Prostate gland (tissue), 2 donors: ENCODE measurements at places on chromosomes 11 and 22. TPM values are rescaled to one million over a fixed set of nuclear protein-coding genes. Genes with fewer than 3 reads are reported as not detected.

GRCh38 chr22:48475661-48476345 lies 1351.9 kb downstream of the BRD1 start:
- DNase-seq: no peak
- no peaks in the 10 kb centered on the region for H3K4me1 ChIP-seq
- no peak overlapping the region for H3K4me3 ChIP-seq
- no peak overlapping the region for H3K27ac ChIP-seq
- H3K27me3 ChIP-seq: no peaks in the 10 kb centered on the region

DNA sequence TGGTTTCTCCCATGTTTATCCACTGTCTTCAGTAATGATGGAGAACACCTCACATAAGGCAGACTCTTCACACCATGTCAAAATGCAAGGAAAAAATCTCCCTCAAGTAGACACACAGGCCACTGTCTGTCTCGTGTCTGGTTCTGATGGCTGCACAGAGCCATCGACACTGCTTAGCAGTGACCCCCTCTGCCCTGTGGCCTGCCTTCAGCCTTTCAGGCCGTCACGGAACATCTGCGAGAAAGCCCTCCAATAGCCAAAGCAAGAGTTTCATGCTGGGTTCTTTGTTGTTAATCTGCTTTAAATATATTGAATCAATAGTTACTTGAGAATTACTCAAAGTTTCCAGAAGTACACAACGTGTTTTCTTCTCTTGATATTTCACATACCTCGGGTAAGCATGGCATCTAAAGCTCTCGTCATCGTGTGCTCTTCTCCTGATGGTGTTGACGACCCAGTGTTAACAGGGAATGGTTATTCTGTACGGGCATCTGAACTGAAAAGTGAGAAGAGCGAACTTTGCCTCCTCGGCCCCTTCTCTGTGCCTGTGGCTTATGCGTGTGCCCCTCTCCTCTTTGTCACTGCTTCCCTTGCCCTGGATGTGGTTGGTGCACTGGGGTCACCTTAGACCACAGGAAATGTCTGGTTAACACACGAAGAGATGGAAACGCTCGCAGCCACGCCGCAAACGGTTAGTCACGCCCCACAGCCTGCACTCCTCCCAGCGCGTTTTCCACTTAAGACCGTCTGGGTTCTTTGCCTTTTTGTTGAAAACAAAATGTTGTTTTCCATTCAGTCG lies 33.4 kb upstream of the CTTN start:
- no peak overlapping the region for H3K4me3 ChIP-seq
- no peaks in the 10 kb centered on the region for H3K4me1 ChIP-seq
- no peak for DNase-seq
- no peaks in the 10 kb centered on the region for H3K36me3 ChIP-seq
- H3K27ac ChIP-seq: no peak overlapping the region

- no peak overlapping the region for H3K4me3 ChIP-seq
- no peak overlapping the region for H3K27ac ChIP-seq
- H3K4me1 ChIP-seq: no peaks in the 10 kb centered on the region
- DNase-seq: peak; percentile 6
These were observed 73.1 kb upstream of the CLMP start for GRCh38 chr11:123268156-123268555.

DNA sequence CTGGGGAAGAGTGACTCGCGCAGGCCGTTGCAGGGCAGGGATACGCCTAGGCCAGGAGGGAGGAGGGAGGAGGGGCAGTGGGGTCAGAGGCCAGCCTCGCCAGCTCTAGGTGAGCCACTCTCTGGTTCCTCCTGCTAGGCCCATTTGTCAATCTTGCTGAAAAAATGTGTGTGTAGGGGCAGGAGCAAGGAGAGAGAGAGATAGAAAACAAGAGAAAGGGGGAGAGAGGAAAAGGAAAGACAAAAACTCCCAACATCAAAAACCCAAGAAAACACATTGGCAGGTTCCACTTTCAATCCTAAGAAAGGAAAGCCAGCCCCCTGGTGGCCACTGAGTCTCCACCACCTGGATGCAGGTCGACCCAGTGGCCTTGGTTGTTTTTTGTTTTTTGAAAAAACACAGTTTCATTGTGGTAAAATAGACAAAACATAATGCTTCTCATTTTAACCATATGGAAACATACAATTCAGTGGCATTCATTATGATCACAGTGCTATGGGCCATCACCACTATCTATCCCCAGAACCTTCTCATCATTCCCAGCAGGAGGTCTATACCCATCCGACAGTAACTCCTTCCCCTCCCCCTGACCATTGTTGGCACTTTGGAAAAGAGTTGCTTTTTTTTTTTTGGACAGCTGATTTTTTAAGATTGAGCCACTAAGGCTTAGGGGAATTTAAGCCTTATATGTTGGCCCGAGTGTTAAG lies 10.9 kb downstream of the OMP start:
- H3K27ac ChIP-seq: no peak overlapping the region
- DNase-seq: no peak
- H3K36me3 ChIP-seq: no peaks in the 10 kb centered on the region
- H3K4me1 ChIP-seq: no peaks in the 10 kb centered on the region

GRCh38 chr11:73280626-73281025 lies 8.5 kb downstream of the P2RY6 start:
- no peaks in the 10 kb centered on the region for H3K36me3 ChIP-seq
- H3K4me3 ChIP-seq: no peak overlapping the region
- no peaks in the 10 kb centered on the region for H3K4me1 ChIP-seq
- no peak for DNase-seq
- no peaks in the 10 kb centered on the region for H3K27me3 ChIP-seq

DNA sequence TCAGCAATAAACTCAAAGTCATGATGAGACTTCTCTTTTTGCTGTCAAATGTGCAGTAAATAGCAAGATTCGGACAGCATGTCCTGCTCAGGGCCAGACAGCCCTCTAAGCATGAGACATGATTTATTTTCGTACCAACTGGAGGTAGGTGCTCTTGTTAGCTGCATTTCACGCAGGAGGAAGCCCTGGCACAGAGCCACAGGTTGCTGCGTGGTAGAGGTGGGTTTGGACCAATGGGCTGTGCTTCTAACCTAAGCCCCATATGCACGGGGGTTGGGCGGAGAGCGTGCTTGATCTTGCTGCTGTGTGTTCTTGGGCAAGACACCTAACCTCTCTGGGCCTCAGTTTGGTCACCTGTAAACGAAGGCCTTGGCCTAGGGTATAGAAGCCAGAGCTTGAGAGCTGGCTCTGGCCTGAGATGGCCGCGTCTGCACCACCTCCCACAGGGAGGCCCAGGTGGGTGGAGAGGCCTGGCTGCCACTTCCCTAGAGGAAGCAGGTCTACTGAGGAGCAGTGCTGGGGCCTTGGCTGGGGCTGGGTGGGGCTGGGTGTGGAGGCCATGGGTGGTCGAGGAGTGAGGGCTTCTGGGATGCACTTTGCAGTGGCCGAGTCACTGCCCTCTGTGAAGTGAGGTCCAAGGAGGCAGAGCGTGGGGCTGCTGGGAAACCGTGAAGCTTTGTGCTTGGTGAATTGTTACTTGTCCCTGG lies 38.5 kb upstream of the GRAMD4 start:
- H3K4me3 ChIP-seq: no peak overlapping the region
- no peak overlapping the region for H3K27ac ChIP-seq
- H3K27me3 ChIP-seq: no peaks in the 10 kb centered on the region
- no peaks in the 10 kb centered on the region for H3K4me1 ChIP-seq
- H3K36me3 ChIP-seq: no peaks in the 10 kb centered on the region
- no peak for DNase-seq

DNA sequence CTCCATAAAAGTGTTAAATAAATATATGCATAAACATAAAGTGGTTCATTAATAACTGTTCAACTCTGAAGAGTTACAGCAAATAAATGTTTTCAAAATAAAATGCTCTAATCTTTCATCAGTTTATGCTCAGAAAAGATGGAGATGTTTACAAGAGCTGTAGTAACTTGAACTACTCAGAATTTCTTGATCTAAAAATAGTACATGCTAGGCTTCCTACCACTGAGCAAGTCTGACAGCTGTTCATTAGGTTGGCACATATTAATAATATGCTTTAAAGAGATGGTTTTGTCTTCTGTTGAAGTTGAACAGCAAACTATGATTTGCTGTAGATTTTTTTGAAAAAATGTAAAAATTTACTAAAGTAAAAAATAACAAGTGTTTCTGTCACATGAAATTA lies 10.8 kb upstream of the SLN start:
- H3K27ac ChIP-seq: no peak overlapping the region
- H3K4me1 ChIP-seq: no peaks in the 10 kb centered on the region
- no peaks in the 10 kb centered on the region for H3K27me3 ChIP-seq
- no peak for DNase-seq
- H3K36me3 ChIP-seq: no peaks in the 10 kb centered on the region

DNA sequence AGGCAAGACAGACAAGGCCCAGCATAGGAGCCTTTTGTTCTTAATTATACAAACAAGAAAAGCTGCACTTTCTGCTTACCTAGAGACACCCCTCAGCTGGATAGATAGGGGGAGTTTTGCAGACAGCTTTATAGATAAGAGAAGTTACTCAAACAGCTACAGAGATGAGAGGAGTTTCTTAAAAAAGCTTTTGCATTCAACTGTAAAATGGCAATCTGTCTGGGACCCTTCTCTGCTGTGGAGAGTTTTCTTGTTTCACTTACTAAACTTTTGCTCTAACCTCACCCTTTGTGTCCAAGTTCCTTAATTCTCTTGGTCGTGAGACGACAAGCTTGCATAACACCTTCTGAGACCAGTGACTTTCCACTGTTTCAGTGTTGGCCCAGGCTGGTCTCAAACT lies 103.8 kb upstream of the CHORDC1 start:
- H3K36me3 ChIP-seq: no peaks in the 10 kb centered on the region
- no peak for DNase-seq
- H3K4me3 ChIP-seq: no peak overlapping the region
- no peak overlapping the region for H3K27ac ChIP-seq
- no peaks in the 10 kb centered on the region for H3K27me3 ChIP-seq

The ART5 gene
- total RNA-seq: 3.1 TPM
